ENCODE measurements at places on chromosomes 3 and 15.

DNA sequence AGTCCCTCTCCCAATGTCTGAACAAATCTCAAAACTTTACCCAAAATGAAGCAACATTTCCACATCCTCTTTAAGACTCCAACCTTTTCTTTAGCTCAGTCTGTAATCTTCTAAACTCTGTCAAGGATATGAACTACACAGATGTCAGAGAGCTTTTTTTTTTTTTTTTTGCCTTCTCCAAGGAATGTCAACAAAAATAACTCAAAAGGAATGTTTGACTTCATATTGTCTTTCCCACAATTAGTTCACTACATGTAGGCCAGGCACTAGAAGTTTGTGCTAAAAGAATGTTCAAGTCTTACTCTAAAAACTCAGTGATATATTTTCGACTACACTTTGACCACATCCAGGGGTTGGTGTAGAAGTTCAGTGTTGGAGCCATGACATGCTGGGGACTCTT, 37.1 kb downstream of the ADAMTS9 start:
- DNase-seq: no peak

- DNase-seq: no peak
Observed at GRCh38 chr15:66214246-66214645, 39.3 kb downstream of the MEGF11 start.

- DNase-seq: no peak
Observed at GRCh38 chr15:69854521-69855181, 243.1 kb downstream of the TLE3 start.

DNA sequence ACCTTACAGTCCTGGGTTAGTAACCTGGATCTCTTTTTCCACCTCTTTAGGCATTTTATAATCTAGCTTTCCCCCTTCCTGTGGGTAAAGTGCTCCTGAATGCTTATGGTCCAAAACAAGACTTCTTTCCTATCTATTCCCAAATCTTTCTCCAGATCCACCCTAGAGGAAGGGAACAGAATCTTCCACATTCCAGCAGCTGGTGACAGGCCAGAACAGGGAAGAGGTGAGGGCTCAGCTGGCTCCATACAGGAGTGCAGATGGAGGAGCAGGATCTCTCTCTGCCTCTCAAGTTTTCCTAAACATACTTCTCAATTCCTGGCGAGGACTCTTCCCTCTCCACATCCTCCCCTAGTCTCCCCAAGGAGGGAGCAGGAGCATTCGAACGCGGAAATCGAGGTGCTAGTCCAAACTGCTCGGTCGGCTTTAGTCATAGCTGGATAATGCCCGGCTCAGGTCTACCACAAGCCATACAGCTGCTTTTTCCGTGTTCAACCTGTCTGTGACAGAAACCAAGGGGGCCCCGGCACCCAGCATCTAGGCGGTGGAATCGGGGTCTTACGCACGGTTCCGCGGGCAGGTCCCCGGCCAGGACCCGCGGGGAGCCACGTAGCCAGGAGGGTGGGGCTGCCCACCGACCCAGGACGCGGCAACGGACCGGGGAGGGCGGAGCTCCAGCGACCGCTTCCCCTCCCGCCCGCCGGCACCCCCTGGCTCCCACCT, 4.0 kb downstream of the RASSF1 start:
- no peak for DNase-seq

All from kidney epithelial cell (primary cell).